ENCODE measurements at places on chromosomes 12 and 14.

- peak; percentile 63 for DNase-seq
Observed at GRCh38 chr12:58888131-58888783, 32.0 kb downstream of the LRIG3 start.

- no peak for DNase-seq
Observed at GRCh38 chr14:88477513-88478250, 77.1 kb downstream of the PTPN21 start.

DNA sequence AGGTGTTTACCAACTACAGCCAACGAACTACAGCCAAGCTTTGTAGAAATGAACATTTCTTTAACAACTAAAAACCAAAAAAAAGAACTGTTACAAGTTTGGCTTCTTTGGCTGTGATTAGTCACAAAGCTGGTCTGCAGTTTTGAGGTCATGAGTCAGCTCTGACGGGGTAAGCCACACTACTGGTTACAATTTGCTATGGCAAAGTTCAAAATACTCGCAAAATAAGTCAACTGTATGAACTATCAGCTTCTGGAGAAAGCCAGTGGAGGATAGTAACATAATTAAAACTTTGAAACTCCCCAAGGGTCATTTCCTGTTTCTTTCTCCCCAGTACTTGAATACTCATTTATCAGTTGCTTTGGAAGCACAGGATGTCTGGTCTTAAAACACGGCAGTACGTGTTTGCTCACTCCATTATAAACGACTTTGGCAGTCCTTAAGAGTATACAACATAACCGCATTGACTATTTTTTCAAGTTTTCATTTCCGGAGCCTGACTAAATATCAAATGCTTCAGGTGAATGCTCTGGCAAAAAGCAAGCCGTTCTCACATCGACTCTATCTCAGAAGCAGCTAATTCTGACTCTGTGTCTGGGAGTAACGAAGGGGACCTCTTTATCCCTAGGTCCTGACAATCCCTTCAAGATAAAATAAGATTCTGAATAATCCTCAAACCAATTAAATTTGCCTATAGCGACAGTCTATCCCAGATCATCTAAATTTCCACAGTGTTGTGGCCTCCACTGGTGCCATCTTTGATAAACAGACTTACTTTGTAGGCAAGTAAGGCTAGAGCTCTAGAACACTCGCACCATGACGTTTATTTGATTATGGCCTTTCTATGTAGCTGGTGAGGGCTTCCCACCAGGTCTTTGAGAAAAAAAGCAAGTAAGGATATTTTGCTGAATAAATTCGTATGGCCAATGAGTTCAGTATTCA is 10.6 kb downstream of the PHLDA1 start:
- DNase-seq: no peak

GRCh38 chr14:23704890-23705289 is 68.7 kb downstream of the DHRS2 start:
- no peak for DNase-seq

- DNase-seq: no peak
Observed at GRCh38 chr12:39440101-39440500, 2.8 kb downstream of the KIF21A start.

DNA sequence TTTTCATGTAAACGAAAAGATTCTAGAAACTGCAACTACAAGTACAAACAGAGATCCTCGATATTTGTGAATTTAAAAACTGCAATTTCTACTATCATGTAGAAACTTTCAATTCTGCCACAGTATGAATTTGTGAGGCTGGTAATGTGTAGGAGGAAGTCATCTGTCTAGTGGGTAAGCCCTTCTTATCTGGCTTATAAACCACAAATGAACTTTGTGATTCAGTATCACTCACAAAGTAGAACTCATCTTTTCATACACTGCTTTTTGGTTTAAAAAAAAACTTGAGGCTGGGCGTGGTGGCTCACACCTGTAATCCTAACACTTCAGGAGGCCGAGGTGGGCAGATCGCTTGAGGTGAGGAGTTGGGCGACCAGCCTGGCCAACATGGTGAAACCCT is 20.7 kb downstream of the GTF2A1 start:
- no peak for DNase-seq

- DNase-seq: no peak
Observed at GRCh38 chr12:67436230-67436629, 167.1 kb downstream of the CAND1 start.

GRCh38 chr12:54005853-54006558 is 2.8 kb upstream of the HOXC8 start:
- DNase-seq: peak; percentile 79

DNA sequence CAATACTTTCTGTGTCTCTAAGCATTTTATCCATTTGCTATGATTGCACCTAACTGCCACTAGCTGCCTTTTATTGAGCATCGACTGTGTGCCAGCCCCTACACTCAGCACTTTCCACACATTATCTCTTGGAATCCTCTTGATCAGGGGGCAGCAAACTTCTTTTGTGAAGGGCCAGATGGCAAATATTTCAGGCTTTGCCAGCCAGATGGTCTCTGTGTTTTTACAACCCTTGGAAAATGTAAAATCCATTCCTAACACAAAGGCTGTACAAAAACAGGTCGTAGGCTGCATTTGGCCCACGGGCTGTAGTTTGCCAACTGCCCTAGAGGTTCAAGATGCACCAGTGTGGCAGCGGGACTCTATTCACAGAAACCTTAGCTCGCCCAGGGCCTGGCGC is 19.5 kb downstream of the FOXN4 start:
- no peak for DNase-seq

DNA sequence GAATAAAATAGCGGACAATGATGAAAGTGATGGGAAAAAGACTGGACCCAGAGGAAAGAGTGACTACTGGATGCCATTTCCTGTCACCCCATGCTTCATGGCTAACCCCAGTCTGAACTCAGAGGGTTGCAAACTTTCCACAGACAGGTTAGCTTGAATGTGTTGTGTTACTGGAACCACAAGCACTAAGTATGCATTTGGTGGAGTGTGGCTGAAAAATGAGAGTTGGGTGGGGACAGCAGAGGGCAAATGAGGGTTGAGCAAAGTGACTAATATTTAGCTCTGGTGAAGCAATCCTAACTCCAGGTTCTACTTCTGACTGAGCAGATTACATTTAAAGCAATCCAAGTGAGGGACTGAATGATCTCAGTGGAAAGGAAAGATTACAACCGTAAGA is 1.6 kb downstream of the SLC16A7 start:
- no peak for DNase-seq

DNA sequence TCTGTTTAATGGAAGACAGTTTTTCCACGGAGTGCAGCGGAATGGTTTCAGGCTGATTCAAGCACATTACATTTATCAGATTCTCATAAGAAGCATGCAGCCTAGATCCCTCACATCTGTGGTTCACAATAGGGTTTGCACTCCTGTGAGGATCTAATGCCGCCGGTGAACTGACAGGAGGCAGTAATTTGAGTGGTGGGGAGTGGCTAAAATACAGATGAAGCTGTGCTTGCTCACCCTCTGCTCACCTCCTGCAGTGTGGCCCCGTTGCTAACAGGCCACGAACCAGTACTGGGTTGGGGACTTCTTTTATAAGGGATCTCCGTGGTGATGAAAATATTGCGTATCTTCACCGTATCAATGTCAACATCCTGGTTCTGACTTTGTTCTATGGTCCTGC is 107.8 kb downstream of the OTX2 start:
- no peak for DNase-seq

DNA sequence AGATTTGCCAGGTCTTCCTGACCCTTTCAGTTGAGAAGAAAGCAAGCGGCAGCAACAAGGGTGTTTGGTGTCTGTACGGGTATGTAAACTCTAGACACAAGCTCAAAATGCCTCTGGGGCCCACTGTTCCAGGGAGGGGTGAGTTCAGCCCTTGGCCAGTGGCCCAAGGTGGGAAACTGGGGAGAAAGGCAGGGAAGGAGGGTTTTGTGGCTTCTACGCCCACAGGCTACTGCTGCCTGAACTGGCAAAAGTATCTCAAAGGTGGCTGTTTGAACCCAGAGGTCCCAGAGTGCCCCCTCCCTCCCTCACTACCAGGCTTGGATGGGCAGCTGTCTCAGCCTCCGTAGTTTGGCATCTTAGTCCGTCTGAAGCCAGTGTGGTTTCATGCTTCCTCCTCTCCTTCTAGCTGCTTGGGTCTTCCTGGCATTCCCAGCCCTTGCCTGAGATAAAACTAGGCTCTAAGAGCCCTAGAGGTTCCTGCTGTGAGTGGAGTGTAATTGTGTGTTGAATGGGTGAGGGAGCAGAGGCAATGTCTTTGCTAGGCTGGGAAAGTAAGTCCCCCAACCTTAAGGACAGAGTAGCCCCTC is 5.5 kb downstream of the HOXC5 start:
- DNase-seq: no peak
